ENCODE measurements at places on chromosomes 4 and X.
A peak's percentile ranks its signal among the peaks of the same experiment; 100 is the strongest.

GRCh38 chr4:966266-967112 is 6.9 kb downstream of the DGKQ start:
- no peak for DNase-seq

GRCh38 chr4:71498625-71499024 is 159.8 kb downstream of the SLC4A4 start:
- DNase-seq, result no peak

GRCh38 chrX:16140983-16141382 is 17.6 kb downstream of the GRPR start:
- no peak for DNase-seq

DNA sequence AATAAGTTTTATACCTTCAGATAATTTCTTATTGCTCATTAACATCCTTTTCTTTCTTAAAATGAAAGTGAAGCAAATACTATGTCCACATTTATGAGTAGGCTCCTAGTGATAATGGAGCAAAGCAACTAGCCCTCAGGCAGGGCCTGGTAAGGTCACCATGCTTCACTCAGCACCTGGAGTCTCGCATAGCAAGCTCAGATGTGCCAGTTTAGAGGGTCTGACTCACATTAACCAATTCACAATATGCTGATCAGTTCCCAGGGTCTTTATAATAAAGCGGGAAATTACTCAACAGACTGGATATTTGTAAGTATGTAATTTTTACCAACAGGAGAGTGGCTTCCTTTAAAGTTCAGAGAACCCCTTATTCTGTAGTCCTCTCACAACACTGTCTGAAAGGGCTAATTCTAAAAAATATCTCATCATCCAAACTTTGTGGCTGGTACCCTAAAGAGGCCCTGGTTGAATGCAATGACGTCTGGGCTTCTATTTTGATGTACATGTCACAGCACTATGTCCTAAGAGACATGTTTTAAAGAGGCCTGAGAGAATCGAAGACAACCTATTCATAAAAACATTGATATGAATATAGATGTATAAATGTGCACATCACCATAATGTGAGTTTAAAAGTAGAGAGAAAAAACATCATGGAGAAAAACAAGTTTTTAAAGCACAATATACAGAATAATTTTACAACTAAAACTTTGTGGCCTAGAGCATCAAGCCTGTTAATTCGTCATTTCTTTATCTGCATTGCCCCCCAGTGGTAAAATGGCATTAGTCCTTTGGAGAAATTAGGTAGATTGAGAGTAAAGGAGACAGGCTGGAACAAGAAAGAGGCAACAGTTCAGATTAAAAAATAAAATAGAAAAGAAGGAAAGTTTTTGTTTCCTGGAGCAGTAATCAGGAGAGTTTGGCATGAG is 44.3 kb downstream of the IL21 start:
- no peak for DNase-seq

- DNase-seq, result no peak
Measured at GRCh38 chr4:87745064-87745807, 54.1 kb upstream of the IBSP start.

- DNase-seq, result no peak
Measured at GRCh38 chrX:155535866-155536265, 76.9 kb downstream of the TMLHE start.

DNA sequence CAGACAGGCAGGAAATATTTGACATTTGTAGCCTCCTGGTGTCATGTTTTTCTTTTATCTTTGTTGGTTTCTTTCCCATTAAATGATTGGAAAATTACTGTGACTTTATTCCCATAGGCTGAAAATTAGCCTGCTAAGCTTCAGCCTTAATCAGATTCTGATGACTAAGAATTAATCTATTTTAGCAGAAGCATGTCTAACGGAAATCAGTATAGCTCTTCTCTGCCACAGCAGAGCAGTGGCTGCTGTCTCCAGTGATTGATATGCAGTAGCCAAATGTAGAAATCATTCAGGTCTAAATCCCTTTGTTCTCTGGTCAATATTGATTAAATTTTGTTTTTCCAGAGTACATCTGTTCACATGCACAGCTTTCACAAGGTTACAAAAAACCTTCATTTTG is 199.3 kb downstream of the GC start:
- no peak for DNase-seq

DNA sequence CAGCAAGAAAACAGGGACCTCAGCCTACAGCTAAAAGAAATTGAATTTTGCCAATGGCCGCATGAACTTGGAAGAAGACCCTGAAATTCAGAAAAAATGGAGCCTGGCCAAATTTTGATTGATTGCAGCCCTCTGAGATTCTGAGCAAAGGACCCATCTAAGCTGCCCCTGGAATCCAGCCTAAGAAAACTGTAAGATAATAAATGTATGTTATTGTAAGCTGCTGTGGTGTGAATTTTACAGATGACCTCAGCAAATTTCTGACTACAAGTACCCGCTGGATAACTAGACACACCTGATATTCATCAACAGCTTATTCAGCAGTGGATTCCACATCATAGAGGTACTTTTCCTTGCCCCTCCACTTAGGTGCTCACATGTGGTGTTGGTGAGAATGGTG is 119.5 kb upstream of the EPHA5 start:
- DNase-seq, result no peak

DNA sequence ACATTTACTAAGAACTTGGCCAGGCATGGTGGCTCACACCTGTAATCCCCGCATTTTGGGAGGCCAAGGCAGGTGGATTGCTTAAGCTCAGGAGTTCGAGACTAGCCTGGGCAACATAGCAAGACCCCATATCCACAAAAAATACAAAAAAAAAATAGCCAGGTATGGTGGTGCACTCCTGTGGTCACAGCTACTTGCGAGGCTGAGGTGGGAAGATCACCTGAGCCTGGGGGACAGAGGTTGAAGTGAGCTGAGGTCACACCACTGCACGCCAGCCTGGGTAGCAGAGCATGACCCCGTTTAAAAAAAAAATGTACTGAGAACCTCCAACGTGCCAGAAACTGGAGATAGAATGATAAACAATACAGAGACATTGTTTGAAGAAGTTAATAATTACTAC is 8.0 kb downstream of the OPRPN start:
- DNase-seq, result no peak

- no peak for DNase-seq
Measured at GRCh38 chr4:147813973-147814372, 82.1 kb downstream of the ARHGAP10 start.

DNA sequence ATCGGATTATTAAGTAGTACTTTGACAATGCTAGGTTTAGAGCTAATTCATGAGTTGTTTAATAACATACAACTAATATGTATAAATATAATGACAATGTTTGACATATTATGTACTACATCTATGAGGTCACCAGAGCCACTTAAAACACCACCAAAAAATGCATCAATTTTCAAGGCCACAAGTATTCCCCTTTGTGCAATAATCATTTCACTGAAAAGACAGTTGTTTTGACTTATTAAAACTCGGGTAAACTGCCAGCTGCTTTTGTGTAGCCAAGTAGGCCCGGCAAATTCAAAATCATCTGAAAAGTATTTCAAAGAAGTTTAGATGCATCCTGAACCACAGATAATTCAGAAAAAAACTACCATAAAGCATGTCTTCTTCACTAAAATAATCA is 48.7 kb downstream of the CLOCK start:
- no peak for DNase-seq

DNA sequence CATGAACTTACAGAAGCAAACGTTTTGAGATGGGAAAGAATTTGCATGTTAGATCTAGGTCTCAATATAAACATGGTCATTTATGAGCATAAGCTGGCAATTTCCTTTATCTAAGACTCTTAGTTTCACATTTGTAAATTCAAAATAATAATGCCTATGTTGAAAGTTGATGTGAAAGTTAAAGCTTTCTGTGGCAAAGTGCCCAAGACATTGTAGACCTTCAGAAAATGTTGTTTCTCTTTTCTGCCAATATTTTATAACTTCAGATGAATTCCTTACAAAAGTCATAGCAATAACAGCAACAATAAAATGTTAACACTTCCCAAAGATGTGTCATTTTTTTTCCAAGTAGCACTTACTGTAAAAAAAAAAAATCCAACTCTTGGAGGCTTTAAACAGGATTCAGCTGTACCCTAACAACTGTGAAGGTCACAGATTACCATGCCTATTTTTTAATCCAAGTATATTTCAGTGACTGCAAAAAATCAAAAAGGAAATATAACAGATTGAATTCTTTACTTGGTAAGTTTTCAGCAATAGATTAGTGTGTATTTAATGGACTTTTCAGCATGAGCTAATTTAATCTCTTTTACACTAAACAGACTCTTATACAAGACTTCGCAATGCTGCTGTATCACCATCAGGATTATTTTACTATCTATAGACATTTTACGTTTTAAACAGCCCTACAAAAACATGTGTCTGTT is 206.5 kb upstream of the PDE5A start:
- no peak for DNase-seq

GRCh38 chrX:120334603-120335002 is 23.3 kb upstream of the TMEM255A start:
- no peak for DNase-seq

DNA sequence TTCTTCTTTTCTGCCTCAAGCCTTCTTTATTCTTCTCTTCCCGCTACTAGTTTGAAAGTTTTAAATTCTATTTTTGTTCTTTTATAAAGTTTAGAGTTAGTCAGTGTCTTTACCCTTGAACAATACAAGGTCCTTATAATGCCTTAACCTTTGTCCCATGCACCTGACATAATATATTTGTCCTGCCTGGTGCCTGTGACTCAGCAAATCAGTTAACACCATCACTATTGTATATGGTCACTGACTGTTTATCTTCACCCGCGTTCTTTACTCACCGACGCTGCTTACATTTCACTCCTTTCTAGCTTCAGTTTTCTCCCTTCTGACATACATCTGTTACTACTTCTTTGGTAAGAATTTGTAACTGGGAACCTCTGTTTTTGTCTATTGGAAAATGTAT is 5.7 kb downstream of the SMIM20 start:
- no peak for DNase-seq

DNA sequence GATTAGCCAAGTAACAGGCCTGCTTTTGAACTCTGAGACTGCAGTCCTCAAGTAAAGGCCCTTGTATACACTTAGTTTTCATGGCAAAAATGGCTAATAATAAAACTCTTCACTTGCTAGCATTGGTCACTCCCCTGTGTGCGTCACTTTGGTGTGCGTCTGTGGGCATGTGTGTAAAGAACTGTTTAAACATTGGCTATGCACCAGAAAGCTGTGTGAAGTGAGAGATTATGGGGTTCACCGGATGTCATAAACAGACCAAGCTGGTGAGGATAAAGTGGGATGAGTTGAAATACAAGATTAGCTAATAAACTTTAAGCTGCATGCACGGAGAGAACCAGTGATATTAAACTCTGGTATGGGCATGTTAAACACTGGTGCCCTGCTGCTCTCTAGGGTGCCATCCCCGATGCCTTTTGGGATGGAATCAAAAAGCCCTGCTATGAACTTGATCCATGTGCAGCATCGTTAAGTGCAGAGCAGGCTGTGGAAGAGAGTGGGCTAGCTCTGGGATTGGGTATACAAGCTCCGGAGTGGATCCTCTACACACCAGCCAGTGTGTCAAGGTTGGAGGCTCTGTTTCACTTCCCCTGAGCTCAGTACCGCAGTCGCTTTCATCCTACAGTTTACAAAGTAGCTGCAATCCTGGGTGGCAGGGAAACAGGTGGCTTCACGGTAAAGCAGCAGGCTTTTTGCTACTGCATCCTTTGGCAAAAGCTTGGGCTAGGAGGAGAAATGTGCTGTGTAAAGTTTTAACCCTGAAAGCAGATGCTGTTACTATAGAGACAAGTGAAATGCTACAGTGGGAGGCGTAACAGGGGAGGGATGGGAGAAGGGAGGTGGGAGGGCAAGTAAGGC is 108.3 kb upstream of the SLC4A4 start:
- DNase-seq, result no peak

- peak; percentile 10 for DNase-seq
Measured at GRCh38 chr4:2537011-2537830, 774 bp downstream of the FAM193A start.

DNA sequence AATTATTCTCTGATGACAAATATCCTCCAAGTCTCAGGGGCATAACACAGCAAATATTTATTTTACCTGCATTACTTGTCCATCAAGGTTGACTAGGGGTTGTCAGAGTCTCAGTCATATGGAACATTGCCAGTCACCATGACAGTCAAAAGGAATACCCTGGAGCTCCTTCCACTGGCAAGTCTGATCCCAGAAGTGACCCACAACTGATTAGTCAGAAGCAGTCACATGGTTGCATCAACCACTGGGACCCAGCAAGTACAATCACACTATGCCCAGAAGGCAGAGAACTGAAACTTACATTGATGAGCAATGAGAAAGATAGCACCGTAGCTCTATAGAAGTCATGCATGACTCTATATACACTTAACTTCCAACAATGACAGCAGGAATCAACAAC is 41.9 kb upstream of the SOD3 start:
- DNase-seq, result no peak

- no peak for DNase-seq
Measured at GRCh38 chr4:136803433-136803832, 728.9 kb downstream of the PCDH18 start.

GRCh38 chr4:17098996-17099395 is 200.6 kb upstream of the LDB2 start:
- no peak for DNase-seq

GRCh38 chrX:118974088-118974907 is at the start of gene LONRF3:
Gene LONRF3, plus strand, starts transcription at chrX:118974618. Its CDS starts 163 bp downstream, at chrX:118974781.
- peak; percentile 30 for DNase-seq

DNA sequence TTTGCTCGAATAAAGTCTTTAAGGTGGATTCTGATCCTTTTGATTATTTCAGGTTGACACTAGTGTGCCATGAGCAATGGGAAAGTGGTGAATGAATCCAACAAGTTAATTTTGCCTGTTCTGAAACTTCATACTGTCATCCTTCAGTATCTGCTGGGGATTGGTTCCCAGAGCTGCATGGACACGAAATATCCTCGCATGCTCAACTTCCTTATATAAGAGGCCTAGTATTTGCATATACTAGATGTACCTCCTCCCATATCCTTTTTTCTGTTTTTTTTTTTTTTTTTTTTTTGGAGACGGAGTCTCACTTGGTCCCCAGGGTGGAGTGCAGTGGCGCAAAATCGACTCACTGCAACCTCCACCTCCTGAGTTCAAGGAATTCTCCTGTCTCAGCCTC is 23.0 kb upstream of the PDS5A start:
- DNase-seq, result no peak

GRCh38 chr4:154953691-154954090 is 172.6 kb downstream of the RBM46 start:
- no peak for DNase-seq

- DNase-seq, result no peak
Measured at GRCh38 chr4:182924497-182924896, 7.3 kb upstream of the DCTD start.

GRCh38 chr4:141294306-141294705 is 73.6 kb downstream of the ZNF330 start:
- no peak for DNase-seq

GRCh38 chr4:105451346-105451745 is 22.5 kb downstream of the PPA2 start:
- DNase-seq, result no peak

Data from stimulated activated CD8-positive, alpha-beta memory T cell treated with anti-CD3 and anti-CD28 coated beads, Interleukin-4, amount 100 ng/mL, for 1 hour (primary cell).